M059J (cell line): ENCODE measurements at places on chromosomes 3 and 15. TPM values are rescaled to one million over a fixed set of nuclear protein-coding genes. Genes with fewer than 3 reads are reported as not detected.

DNA sequence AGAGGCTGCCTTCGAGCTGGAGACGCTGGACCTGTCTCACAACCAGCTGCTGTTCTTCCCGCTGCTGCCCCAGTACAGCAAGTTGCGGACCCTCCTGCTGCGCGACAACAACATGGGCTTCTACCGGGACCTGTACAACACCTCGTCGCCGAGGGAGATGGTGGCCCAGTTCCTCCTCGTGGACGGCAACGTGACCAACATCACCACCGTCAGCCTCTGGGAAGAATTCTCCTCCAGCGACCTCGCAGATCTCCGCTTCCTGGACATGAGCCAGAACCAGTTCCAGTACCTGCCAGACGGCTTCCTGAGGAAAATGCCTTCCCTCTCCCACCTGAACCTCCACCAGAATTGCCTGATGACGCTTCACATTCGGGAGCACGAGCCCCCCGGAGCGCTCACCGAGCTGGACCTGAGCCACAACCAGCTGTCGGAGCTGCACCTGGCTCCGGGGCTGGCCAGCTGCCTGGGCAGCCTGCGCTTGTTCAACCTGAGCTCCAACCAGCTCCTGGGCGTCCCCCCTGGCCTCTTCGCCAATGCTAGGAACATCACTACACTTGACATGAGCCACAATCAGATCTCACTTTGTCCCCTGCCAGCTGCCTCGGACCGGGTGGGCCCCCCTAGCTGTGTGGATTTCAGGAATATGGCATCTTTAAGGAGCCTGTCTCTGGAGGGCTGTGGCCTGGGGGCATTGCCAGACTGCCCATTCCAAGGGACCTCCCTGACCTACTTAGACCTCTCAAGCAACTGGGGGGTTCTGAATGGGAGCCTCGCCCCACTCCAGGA lies 21.1 kb downstream of the NRROS start:
- no peak for DNase-seq

DNA sequence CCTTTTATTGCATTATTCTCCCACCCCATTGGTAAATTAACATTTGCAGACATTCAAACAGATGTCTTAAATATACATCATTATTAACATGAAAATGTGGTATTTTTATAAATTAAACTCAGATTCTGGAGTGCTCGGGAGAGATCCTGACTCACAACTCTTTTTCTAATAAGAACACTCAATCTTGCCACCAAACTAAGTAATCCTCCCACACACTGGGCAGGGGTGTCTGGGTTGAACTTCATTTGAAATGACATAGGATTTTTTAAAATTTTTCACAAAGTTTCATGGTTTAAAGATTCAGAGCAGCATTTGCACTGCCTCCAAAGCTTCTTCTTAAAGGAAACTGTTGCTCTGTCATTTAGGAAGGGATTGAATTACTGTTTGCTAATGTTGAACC lies 754.3 kb downstream of the MECOM start:
- DNase-seq, result no peak

- DNase-seq, result peak; percentile 91
These were observed 259.1 kb upstream of the TPM1 start for GRCh38 chr15:62783303-62783957.

- DNase-seq, result peak; percentile 7
These were observed 74.2 kb downstream of the ATG7 start for GRCh38 chr3:11346416-11346815.

DNA sequence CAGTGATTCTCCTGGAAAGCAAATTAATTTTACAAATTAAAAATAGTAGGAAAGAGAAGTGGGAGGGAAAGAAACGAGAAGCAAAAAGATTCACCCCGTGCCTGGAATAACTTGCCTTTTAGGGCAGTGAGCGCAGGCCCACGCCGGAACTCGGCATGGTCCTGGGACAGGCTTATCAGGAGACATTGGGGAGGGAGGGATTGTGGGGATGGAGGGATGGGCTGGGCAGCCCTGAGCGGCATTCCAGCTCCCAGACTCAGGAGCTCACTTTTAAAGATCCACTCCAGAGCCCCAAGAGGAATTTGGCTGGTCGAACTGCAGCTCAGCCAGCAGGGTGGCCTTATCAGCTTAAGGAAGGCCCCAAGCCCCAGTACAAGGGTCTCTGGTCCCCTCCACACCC lies 117.9 kb downstream of the ADCY5 start:
- DNase-seq, result no peak

DNA sequence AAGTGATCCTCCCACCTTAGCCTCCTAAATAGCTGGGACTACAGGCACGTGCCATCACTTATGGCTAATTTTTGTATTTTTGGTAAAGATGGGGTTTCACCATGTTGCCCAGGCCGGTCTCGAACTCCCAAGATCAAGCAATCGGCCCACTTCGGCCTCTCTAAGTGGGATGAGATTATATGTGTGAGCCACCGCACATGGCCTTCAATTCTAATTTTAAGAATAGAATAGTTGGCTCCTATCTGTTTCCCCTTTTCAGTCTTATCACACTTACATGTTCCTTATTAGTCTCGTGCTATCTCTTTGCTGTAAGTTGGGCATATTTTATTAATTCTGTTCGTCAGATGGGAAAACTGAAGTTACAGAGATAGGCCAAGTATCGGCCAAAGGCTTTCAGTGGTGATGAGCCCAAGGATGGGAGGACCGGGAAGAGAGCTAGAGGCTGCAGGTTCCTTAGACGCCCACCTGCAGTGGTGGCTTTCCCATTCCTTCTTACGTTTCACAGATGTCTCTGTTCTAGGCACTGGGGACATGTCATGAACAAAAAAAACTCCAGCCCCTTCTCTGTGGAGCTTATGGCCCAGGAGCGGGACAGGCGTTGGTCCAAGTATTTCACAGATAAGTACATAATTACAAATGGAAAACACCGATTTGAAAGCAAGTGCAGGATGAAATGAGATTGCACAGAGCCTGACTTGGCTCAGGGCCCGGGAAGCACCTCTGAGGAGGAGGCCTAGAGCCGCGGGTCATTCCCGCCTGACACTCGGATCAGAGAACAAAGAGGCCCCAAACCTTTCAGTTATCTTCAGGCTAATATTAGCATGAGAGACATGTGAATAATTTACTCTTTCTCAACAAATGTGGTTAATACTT lies 91.1 kb upstream of the KLF13 start:
- peak; percentile 26 for DNase-seq

GRCh38 chr3:153756816-153757215 lies 364.4 kb upstream of the ARHGEF26 start:
- DNase-seq, result no peak

GRCh38 chr3:31495971-31496665 lies 36.6 kb upstream of the STT3B start:
- peak; percentile 24 for DNase-seq

DNA sequence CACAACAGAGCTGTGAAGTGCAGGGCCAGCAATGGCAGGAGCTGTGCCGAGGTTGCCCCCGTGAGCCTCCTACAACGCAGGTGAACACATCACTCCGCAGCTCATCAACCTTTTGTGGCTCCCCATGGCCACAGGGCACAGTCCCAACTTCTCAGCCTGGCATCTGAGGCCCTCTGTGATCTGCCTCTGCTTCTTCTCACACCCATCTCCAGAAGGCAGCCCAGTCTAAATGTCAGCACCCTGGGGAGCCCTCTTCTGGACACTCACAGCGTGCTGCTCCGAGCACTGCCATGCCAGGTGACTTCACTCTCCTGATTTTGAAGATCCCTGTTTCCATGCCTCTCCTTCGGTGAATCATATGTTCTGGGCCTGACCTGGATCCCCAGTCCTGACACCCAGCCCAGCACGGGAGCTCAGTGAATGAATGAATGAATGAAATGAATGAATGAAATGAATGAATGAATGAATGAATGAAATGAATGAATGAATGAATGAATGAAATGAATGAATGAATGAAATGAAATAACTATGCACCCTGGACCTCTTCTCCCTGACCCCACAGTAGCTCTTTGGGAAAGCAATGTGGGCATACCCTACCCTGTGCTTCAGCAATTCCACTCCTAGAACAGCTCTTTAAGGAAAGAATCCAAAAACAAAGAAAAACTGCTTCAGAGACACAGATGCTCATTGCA lies 17.9 kb upstream of the SKIC8 start:
- peak; percentile 30 for DNase-seq

Gene BFSP2
- total RNA-seq, result not detected in 2 replicates

Gene VIPR1
- total RNA-seq, result 0.12 and 0.15 TPM in 2 replicates

- DNase-seq, result peak; percentile 97
These were observed 115.0 kb upstream of the ABHD17C start for GRCh38 chr15:80580106-80580505.

Gene CCDC39
- total RNA-seq, result not detected in 2 replicates

- peak; percentile 73 for DNase-seq
These were observed 66.9 kb downstream of the SLCO2A1 start for GRCh38 chr3:133962849-133963248.

GRCh38 chr3:22115581-22115980 lies 364.6 kb upstream of the ZNF385D start:
- DNase-seq, result no peak
